ENCODE measurements at places on chromosomes 1 and 21. TPM values are rescaled to one million over a fixed set of nuclear protein-coding genes. Genes with fewer than 3 reads are reported as not detected.

ROR1 gene
- polyA plus RNA-seq: 0.24 TPM

CFHR4 gene
- polyA plus RNA-seq: 72.6 TPM

COL6A2 gene
- polyA plus RNA-seq: 5.8 TPM

PIK3R3 gene
- polyA plus RNA-seq: 1.5 TPM

SELE gene
- polyA plus RNA-seq: 4.2 TPM

RNU1-4 gene
- polyA plus RNA-seq: 16.7 TPM

ADAMTSL4 gene
- polyA plus RNA-seq: 12.2 TPM

FAM229A gene
- 1.6 TPM for polyA plus RNA-seq

OR2L8 gene
- not detected for polyA plus RNA-seq

MCOLN2 gene
- polyA plus RNA-seq: not detected

RPTN gene
- not detected for polyA plus RNA-seq

OPTC gene
- polyA plus RNA-seq: not detected

HMGCS2 gene
- polyA plus RNA-seq: 944 TPM

OVAAL gene
- not detected for polyA plus RNA-seq

KRTAP27-1 gene
- not detected for polyA plus RNA-seq

CRP gene
- polyA plus RNA-seq: 4,292 TPM

TMEM125 gene
- polyA plus RNA-seq: 0.76 TPM

ASCL5 gene
- not detected for polyA plus RNA-seq

BRINP2 gene
- 0.61 TPM for polyA plus RNA-seq

AMPD1 gene
- 0.03 TPM for polyA plus RNA-seq

FALEC gene
- not detected for polyA plus RNA-seq

STUM gene
- polyA plus RNA-seq: 0.03 TPM

TMCC2 gene
- polyA plus RNA-seq: 0.17 TPM

HENMT1 gene
- 0.97 TPM for polyA plus RNA-seq

HSPA6 gene
- polyA plus RNA-seq: 0.63 TPM

ATP1A2 gene
- 0.21 TPM for polyA plus RNA-seq

CELA2B gene
- not detected for polyA plus RNA-seq

AK4 gene
- 106 TPM for polyA plus RNA-seq

DOP1B gene
- 5.8 TPM for polyA plus RNA-seq

FAM151A gene
- 3.9 TPM for polyA plus RNA-seq

C1orf185 gene
- not detected for polyA plus RNA-seq

SLAMF8 gene
- polyA plus RNA-seq: 1.1 TPM

OLFML3 gene
- 8.3 TPM for polyA plus RNA-seq

PM20D1 gene
- 0.29 TPM for polyA plus RNA-seq

DYRK1A gene
- polyA plus RNA-seq: 5.1 TPM

TMOD4 gene
- polyA plus RNA-seq: not detected

BEND5 gene
- polyA plus RNA-seq: 0.21 TPM

LCE1C gene
- not detected for polyA plus RNA-seq

ZNF648 gene
- 0.26 TPM for polyA plus RNA-seq

LYSMD1 gene
- 3.5 TPM for polyA plus RNA-seq

TNFRSF8 gene
- 0.11 TPM for polyA plus RNA-seq

WNT9A gene
- 0.03 TPM for polyA plus RNA-seq

SHE gene
- 3.1 TPM for polyA plus RNA-seq

LHX8 gene
- not detected for polyA plus RNA-seq

LEPROT gene
- 43.4 TPM for polyA plus RNA-seq

KRTAP10-2 gene
- not detected for polyA plus RNA-seq

IFNLR1 gene
- polyA plus RNA-seq: 2.9 TPM

MEF2D gene
- 7.6 TPM for polyA plus RNA-seq

PKLR gene
- polyA plus RNA-seq: 10.4 TPM

C1orf226 gene
- 16.9 TPM for polyA plus RNA-seq

IVL gene
- not detected for polyA plus RNA-seq

APCS gene
- polyA plus RNA-seq: 2,014 TPM

C1QA gene
- polyA plus RNA-seq: 76.2 TPM

KIAA1614 gene
- 0.29 TPM for polyA plus RNA-seq

KCNJ6 gene
- polyA plus RNA-seq: 0.01 TPM

MXRA8 gene
- polyA plus RNA-seq: 1.8 TPM

LEMD1 gene
- not detected for polyA plus RNA-seq

OR2L13 gene
- polyA plus RNA-seq: not detected

SYT2 gene
- 0.07 TPM for polyA plus RNA-seq

Measured in liver (tissue), 10 donors.